ENCODE measurements at places on chromosomes 4 and X.
A peak's percentile ranks its signal among the peaks of the same experiment; 100 is the strongest.

DNA sequence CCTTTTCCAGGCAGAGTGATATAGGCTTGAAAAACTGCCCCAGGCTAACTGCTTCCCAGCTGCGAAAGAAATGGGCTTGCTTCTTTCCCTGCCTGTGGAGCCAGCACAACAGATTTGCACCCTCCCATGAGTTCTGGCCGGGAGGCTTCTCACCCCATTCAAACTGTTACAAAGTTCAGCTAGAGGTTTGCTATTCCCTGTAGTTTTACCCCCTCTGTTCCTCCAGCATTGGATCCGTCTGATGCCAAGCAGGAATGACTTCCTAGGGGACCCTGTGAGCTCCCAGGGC lies 87.6 kb upstream of the NDST4 start:
- no peak for DNase-seq

DNA sequence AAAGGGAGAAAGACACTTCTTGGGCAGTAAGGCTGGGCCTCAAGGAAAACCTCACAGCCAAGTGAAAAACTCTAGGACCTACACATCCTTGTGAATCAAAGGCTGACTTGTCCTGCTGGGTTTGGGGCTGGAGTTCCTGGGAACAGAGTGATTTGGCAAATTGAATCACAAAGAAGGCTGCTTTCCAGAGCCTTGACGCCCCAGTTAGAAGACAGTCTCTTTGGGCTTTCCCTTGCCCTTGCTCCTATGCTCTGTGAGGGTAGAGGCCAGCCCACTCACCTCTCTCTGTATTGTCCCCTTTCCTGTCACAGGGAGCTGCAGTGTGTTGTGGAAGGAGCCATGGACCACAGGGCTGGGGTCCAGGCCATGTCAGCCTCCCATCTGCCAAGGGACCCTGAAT lies 9.6 kb downstream of the AMER1 start:
- DNase-seq: no peak

DNA sequence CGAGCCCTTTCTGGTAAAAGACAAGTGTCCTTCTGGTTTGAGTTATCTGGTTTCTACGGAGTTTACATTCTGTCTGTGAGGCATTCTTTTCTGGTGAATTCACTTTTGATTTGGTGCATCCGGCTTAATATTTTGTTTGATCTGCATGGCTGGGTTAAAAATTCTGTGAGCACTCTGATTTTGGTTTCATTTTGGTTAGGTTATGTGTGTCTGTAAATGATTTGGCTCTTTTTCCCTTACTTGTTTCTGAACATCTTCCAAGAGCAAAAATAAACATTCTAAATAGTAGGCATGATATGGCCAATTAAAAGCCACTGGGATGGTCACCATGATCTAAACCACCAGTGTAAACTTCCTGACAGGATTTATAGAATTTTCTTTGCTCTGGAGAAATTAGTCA lies 85.7 kb upstream of the PTPN13 start:
- DNase-seq: no peak

GRCh38 chr4:152605641-152606335 lies 69.9 kb upstream of the FBXW7 start:
- peak; percentile 86 for DNase-seq

DNA sequence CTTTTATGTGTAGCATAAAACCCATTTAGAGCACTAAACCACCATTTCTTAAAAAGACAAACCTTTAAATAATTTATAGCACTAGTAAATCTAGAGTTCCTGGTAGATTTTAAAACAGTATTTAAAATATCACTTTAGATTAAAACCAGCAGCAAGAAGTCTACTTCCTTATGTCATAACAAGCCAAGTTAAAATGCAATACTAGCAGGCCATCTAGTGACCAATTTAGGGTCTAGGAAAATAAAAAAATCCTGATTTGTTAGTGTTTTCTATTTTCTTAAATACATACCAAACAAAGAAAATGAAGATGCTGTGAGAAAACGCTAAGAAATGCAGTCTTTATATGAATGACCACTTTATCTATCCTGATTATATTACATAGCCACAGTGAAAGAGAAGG lies 53.9 kb downstream of the PAPSS1 start:
- peak; percentile 48 for DNase-seq

- no peak for DNase-seq
These were observed 23.8 kb downstream of the ZFX start for GRCh38 chrX:24173115-24173847.

DNA sequence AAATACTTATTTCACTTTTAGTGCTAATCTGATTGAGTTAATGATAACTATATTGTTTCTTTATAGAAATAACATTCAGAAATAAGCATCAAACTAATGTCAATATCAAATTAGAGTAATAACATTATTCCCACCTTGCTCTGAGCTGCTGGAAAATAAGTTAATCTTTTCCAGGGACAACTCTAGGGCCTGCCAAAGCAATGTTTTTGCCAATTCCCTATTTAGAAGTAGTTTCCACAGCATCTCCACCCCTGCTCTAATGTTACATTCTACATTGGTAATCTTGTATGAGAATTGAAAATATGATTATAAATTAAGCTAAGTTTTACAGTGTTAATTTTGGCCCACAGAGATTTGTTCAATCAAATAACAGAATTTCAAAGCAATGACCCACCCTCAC lies 68.3 kb downstream of the REELD1 start:
- no peak for DNase-seq

DNA sequence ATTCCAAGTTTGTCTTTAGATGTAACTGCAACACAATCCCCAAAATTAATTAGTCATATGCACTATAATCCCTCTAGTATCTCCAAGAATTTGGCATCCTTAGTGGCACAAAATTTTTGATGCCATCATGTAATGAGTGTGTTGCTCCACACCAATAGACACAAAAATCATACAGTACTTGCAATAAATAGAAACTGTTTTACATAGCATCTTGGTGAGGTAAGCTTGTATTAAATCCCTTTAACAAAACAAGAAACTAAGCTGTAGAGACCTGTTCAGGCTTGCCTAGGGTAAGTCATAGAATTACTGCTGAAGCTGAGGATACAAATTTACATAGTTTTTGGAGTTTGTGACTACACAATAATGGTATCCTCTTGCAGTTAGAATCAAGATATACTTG lies 64.5 kb upstream of the PRSS12 start:
- DNase-seq: peak; percentile 33

GRCh38 chr4:77433418-77433733 lies 172.2 kb upstream of the CXCL13 start:
- DNase-seq: peak; percentile 76

DNA sequence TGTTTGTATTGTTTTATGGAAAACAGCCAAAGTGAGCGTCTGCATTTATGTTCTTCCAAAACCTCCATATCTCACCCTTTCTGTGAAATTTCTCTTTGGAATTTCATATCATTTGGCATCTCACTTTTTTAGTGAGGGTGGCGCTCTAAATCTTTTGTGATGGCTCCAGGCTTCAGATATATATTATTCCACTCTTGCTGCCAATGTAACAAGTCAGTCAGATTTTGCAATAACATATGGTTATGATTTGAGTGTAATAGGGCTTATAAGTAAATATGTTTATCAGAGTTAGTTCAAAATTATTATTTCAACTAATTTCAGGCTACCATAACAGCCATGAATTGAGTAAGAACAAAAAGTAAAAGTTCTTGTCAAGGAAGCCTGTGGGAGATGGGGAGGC lies 314.7 kb downstream of the PDGFC start:
- DNase-seq: no peak

DNA sequence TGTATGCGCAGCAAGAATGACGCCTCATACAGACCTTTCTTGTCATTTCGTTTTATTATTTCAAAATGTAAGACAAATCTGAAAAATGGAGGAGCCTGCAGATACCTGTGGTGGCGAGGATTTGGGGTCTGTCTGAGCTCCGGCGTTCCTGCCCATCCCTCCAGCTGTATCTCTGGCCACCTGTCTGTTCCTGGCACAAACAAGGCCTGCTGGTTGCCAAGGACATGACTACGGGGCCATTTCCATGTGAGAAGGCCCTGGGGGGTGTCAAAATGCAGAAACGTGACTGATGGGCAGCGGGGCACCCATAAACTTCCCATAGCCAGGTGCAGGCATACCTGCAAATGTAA lies 591 bp upstream of the TSPAN7 start:
- DNase-seq: peak; percentile 9

GRCh38 chrX:15143050-15143824 lies 126.6 kb downstream of the ASB9 start:
- DNase-seq: peak; percentile 31

- peak; percentile 92 for DNase-seq
These were observed 118.0 kb downstream of the SLC4A4 start for GRCh38 chr4:71456841-71457240.

- peak; percentile 10 for DNase-seq
These were observed 314.3 kb upstream of the FGF13 start for GRCh38 chrX:139025816-139026215.

DNA sequence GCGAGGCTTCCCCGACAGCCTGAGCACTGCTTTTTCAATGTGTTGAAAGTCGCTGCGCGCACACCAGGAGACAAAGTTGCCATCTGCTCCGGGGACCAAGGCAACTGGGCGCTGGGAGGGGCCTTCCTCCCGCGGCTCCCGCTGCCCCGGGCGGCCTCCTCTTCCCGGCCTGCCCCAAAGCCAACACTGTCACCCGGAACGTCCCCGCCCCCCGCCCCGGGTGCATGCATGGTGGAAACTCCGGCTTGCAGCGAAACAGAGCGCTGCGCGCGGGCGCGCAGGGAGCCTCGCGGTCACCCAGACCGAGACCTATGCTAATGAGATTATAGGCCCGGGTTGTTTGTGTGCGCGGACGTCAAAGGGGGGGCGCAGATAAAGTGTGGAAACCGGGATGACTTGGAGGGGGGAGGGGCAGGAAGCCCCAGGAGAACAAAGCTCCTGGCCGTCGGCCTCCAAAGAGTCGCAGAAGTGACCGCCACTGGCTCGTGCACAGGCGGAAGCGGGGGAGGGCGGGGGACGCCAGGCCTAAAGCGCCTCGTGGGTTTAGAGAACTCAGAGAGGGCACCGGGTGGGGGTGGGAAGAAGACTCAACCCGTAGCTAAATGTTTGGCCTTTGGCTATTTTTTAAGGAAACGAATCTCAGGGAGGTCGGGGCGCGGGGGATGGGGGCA lies 88.8 kb downstream of the BCOR start:
- DNase-seq: no peak

- DNase-seq: no peak
These were observed 28.6 kb downstream of the TMEM255A start for GRCh38 chrX:120282697-120283096.

DNA sequence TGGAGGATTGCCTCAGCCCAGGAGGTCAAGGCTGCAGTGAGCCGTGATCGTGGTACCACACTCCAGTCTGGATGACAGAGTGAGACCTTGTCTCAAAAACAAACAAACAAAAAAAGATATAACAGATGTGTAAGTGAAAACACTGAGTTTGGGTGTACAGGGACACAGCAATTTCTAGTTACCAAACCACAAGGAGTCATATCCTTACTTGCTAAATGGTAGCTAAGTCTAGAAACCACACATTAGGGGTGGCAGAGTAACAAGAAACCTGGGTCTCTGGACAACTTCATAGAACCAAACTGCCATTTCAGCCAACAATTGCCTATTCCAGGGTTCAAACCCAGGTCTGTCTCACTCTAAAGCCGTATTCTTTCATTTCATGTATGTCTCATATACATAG lies 20.8 kb downstream of the PPEF2 start:
- no peak for DNase-seq

DNA sequence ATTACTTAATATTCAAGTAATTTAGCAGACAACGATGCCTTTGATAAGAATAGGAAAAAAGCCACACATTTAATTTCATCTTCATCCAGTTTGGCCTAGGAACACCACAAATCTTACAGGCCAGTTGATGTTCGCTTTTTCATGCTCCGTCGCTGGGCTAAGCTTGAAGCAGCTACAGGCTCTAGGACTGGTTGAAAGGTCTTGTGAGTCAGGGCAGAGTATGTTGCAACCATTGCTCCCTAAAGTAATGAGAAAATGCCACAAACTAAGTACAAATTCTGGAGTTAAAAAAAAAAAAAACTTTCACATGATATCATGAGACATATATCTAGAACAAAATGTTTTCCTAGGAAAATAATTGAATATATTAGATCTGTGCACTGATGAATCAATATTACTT lies 123.8 kb downstream of the RPS6KA6 start:
- DNase-seq: no peak

GRCh38 chrX:76202471-76202870 lies 29.6 kb downstream of the PBDC1 start:
- peak; percentile 0 for DNase-seq

DNA sequence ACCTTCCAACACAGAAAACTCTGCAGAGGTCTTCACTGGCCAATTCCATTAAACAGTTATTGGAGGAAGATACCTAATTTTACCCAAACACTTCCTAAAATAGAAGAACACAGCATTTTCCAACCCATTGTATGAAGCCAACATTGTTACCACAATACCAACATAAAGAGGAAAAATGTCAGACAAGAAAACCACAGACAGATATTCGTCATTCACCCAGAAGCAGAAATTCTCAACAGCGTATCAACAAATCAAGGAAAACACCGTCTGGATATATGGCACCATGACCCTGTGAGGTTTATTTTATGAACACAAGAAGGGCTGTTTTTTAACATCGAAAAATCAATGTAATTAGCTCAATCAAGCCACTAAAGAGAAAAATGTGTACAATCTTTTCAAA lies 255.6 kb downstream of the ASMT start:
- DNase-seq: no peak

GRCh38 chr4:97349468-97350186 lies 793.6 kb downstream of the STPG2 start:
- DNase-seq: no peak

Measured in myocyte (in vitro differentiated cells).